ENCODE measurements at places on chromosomes 2 and 18.

- DNase-seq = no peak
These were observed 64.4 kb downstream of the PLEKHM3 start for GRCh38 chr2:207960911-207961310.

DNA sequence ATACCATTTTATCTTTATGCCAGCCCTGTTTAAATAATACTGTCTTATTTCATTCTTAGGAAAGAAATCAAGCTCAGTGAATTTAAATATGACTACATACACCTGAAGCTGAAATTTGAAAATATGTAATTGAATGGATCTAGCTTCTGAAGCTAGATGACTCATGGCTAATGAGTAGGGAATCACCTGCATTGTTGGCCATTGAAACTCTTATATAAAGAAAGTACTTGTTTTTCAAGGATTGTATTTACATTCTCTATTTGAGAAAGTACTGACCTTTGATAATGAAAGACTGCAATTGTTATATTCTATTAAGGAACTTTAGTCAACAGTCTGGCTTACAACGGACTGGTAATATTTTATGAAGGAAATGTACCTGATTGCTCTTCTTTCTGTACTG lies 346.7 kb upstream of the LRATD1 start:
- DNase-seq = no peak

- no peak for DNase-seq
These were observed 648.0 kb downstream of the GALR1 start for GRCh38 chr18:77897606-77898005.

- DNase-seq = peak; percentile 80
These were observed 7.6 kb upstream of the MSTN start for GRCh38 chr2:190069936-190070696.

GRCh38 chr2:155308367-155309009 lies 610.0 kb downstream of the KCNJ3 start:
- DNase-seq = no peak

- DNase-seq = no peak
These were observed 87.5 kb upstream of the MYCN start for GRCh38 chr2:15852811-15853210.

GRCh38 chr2:229586746-229587705 lies 127.3 kb downstream of the DNER start:
- peak; percentile 76 for DNase-seq

- peak; percentile 91 for DNase-seq
These were observed 24.0 kb upstream of the ITGB6 start for GRCh38 chr2:160224060-160224459.

- DNase-seq = no peak
These were observed 471.0 kb upstream of the PIK3C3 start for GRCh38 chr18:41484069-41484468.

- no peak for DNase-seq
These were observed 436.6 kb downstream of the IRS1 start for GRCh38 chr2:226362980-226363379.

GRCh38 chr2:168687314-168687713 lies 115.1 kb upstream of the NOSTRIN start:
- DNase-seq = no peak

Data from RKO (cell line).